ENCODE measurements at places on chromosomes 1 and 21.

DNA sequence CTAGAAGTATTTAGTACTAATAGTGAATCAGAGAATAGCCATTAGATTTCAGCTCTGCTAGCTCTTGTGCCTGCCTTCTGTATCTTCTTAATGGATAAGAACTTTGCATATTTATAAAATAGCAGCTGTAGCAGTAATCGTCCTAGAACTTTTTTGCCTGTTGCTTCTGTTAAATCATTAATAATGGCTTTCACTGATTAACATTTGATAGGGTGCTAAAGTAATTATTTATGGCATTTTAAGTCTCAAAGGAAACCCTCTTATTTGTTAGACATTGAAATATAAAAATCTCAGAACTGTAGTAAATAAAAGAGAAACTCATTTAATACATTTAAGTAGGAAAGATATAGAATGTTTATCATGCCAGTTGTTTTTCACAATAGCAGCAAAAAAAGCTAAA is 27.0 kb downstream of the SPEN start:
- DNase-seq: no peak

GRCh38 chr1:53567851-53568250 is 108.7 kb downstream of the DMRTB1 start:
- no peak for DNase-seq

DNA sequence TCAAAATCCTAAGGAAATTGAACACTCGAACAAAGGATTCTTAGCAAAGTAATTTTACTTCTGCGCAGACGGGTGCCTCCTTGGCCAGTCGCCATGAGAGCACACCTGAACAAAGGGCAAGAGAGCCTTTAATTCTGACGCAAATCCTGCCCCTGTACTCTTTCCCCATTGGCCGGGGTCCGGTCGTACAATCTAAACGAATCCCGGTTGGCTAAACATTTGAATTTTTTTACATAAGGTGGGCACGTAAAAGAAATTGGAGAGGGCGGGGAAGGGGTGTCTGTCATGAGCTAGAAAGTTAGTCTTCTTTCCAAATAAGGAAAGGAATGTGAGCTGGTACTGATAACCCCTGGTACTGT is 8.2 kb upstream of the IL22RA1 start:
- no peak for DNase-seq

GRCh38 chr1:110829955-110830553 is 42.9 kb upstream of the CD53 start:
- DNase-seq: peak; percentile 55

- peak; percentile 56 for DNase-seq
Measured at GRCh38 chr21:44903050-44903685, 17.5 kb downstream of the ITGB2 start.

DNA sequence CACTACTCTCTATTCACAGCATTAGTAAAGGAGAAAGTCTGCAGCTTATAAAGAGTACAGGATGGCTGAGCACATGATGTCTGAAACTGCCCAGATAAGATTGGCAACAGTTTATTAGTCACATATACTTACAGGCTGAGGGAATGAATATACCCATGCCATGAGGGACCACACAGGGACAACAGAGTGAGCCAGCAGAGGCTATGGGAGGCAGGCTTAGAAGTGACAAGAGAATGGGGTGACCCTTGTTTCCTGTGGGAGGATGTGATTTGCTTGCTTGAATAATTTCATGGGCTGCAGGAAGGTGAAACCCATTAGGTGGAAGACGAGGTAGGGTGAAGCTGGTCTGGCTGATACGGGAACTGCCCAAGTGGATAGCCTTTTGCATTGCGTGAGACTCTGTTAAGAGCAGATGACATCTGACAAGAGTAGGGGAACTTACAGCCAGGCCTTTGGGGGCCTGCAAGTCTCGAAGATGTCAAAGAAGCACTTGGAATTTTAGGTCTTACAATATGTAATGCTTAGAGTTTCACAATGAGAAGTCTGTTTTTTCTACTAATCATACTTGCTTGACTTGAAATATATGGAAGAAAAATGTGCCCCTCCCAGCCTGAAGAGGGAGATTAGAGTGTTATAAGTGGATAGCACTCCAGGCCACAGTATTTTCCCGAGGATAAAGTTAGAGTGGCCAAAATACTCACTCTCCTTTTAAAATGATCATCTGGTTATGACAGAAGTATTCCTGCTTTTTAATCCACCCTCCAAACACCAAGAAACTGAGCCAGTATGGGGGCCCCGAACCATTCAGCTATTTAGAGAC is 34.6 kb upstream of the TNFSF4 start:
- no peak for DNase-seq

DNA sequence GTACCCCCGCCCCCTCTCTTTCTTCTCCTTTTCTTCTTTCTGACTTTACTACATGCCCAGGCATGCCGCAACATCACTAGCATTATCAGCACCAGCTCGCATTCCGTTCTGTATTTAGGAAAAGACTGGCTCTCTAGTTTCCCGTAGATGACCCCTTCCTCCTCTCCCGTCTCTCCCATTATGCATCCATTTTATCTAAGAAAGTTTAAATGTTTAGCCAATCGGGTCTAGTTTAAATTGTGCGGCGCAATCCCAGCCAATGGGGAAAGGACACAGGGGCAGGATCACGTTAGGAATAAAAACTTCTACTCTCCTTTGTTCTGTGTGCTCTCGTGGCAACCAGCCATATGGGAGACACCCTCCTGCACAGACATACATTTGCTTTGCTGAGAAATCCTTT is 2.3 kb upstream of the KRTAP10-7 start:
- DNase-seq: no peak

DNA sequence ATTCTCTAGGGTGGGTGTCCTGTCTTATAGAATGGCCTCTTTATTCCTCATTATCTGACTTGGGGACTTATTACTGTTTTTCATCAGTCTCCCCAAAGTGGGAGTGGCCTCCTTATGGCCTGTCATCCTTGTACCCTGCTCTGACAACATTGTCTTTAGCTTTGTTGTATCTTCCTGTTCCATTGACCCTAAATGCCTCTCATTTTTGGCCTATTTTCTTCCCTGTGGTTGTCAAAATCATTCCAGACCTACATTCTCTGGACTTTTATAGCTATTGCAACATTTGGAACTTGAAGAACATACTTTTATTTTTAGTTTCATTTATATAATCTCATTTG is 9.7 kb downstream of the SFT2D2 start:
- no peak for DNase-seq

DNA sequence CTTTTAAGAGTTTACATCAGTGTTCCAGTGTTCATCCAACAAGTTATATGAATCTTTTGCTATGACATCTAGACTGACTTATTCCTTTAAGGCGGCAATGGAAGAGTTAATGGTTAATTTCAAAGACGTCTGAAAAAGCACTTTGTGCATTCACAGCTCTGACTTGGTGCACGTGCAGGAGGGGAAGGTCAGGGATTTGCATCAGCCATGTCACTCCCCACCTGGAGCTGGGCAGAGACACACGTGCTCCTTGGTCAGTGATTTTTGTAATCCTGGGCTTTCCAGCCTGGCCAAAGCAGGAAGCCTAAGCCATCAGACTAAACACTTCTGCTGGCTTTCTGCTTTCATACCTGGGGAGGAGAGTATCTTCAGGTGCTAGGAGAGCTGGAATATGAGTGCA is 96.3 kb downstream of the ST3GAL3 start:
- no peak for DNase-seq

DNA sequence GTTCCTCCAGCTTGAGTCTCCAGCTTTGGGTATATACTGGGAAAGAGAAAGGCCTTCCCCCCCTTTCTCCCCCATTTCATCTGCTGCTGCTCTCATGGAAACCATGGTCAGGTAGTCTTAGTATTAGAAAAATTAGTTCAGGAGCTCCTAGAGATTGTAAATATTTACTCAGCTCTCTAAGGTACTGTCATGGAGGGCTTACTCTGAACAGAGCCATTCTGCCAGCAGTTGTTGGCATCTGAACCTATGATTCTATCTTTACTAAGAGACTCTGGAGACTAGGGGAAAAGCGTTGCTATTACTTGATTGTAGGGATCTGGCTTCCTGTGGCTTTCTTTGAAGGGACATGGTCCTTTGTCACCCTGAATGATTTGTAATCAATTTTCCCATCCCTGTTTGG is 6.1 kb downstream of the INTS3 start:
- no peak for DNase-seq

GRCh38 chr21:42233067-42233961 is 14.4 kb downstream of the ABCG1 start:
- peak; percentile 92 for DNase-seq

DNA sequence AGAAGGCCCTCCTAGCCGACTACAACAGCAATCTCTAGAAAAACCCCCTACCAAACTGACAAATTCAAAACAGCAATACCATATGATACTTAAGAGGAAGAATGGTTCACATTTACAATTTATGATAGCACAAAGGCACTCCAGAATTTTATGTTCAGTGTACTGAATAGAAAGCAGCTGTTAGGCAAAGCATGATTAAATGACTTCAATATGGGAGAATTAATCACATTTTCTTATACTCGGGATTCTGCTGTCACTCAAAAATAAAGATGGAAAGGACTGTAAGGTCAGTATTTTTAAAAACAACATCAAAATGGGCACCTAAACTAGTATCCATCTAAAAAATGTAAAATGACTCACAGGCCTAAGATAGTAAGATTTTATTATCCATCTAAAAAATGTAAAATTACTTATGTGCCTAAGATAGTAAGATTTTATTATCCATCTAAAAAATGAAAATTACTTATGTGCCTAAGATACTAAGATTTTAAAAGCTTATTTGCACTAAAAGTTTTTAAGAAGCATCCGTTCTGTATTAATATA is 198.5 kb downstream of the SMYD3 start:
- no peak for DNase-seq

- no peak for DNase-seq
Measured at GRCh38 chr21:36929622-36930021, 36.8 kb downstream of the HLCS start.

- DNase-seq: no peak
Measured at GRCh38 chr1:61097317-61097716, 15.0 kb downstream of the NFIA start.

GRCh38 chr1:37958690-37959089 is 11.8 kb upstream of the INPP5B start:
- DNase-seq: no peak

DNA sequence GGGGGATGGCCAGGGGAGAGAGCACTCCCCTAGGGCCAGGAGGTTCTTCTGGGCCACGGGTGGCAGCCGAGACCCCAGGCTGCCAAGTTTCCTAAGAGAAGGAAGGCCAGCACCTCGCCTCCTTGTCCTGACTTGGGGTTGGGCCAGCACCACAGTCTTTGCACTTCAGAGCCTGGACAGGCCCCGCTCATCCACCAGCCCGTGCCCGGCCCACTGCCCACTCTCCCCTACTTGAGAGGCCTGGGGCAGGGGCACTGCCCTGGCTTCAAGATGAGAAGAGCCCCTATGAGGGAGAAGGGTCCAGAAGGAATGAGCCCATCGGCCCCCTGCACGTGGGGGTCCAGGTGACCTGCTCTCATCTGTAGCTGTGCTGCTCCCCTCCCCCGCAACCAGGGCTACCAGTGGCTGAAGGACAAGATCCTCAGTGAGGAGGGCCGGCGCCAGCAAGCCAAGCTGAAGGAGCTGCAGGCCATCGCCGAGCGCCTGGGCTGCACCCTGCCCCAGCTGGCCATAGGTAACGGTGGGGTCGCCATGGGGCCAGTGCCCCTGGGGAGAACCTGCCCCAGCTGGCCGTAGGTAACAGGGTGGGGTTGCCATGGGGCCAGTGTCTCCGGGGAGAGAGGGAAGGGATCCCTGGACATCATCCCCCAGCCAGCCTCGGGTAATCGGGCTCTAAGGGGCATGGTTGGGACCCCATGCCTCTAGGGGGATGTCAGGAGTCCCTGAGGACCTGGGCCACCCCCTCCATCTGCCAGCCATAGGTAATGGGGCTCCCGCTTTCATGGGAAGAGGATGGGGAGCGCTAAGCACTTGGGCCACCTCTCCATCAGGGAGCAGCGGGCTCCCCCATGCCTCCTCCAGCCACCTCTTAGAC is 50.8 kb downstream of the KCNAB2 start:
- no peak for DNase-seq

DNA sequence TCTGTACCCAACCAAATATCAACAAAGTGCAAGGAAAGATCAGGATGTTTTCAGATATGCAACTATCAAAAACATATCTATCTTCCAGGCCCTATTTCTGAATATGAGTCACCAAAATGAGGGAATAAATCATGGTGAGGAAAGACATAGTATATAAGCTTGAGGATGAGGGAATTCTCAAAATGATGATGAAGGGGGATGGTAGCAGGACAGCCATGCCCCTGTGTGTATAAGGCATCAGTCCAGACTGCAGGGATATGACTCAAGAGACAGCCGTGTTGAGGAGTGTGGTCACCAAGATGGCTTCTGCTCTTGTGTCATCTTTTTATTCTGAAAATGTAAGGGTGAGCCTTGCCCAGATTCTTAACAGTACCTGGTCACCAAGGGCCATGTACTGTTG is 4.4 kb upstream of the WDR64 start:
- no peak for DNase-seq

DNA sequence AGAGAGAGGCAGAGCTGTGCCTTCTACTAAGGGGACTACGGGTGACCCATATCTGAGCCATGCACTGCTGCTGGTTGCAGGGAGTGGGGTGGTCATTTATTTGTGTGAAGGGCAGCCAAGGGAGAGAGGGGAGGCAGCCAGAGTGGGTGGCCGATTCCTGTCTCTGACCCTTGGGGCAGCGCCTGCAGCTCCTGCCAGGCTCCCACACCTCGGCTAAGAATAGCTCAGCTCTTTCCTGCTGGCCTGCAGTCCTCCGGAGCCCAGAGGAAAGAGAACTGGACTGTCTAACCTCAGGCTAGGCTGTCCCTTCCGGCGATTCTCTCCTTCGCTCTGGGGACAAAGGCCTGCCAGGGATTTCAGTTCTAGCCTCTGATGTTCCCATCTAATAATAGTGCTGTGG is 11.6 kb upstream of the CD34 start:
- no peak for DNase-seq

GRCh38 chr1:34405266-34405959 is 228.7 kb downstream of the C1orf94 start:
- no peak for DNase-seq

- DNase-seq: no peak
Measured at GRCh38 chr1:184986250-184986649, 11.9 kb upstream of the NIBAN1 start.

- no peak for DNase-seq
Measured at GRCh38 chr1:246784621-246785493, 60.6 kb downstream of the SCCPDH start.

GRCh38 chr1:8031176-8031785 is 5.2 kb upstream of the ERRFI1 start:
- no peak for DNase-seq

GRCh38 chr1:14996133-14997050 is 157.2 kb upstream of the TMEM51 start:
- no peak for DNase-seq

GRCh38 chr1:146036241-146036964 is 14.9 kb upstream of the HJV start:
- DNase-seq: peak; percentile 46

- DNase-seq: no peak
Measured at GRCh38 chr1:143661418-143662101, 310.2 kb downstream of the FAM72C start.

DNA sequence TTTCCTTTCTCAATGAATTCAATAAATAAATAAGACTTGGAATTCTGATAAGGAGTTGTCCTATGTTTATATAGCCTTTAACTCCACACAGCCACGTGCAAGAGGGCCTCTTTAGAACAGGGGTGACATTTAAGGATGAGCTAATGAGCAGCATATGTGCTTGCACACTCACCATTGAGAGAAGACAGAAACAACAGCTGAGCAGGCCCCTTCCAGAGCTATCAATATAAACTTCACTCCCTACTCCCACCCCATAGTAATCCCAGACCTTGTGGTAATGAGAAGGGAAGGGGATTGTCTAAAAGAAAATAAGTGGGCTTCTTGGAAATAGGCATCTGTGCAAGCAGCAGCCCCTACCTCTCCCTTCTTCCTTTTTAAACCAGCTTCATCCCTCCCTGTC is 176.0 kb downstream of the SEC16B start:
- DNase-seq: no peak

Measured in CD14-positive monocyte (primary cell).